ENCODE measurements at places on chromosomes 6 and 20.
A peak's percentile ranks its signal among the peaks of the same experiment; 100 is the strongest.

- DNase-seq = no peak
These were observed 30.2 kb upstream of the SERINC3 start for GRCh38 chr20:44552050-44552449.

- no peak for DNase-seq
These were observed 10.6 kb downstream of the BRPF3 start for GRCh38 chr6:36207155-36207554.

DNA sequence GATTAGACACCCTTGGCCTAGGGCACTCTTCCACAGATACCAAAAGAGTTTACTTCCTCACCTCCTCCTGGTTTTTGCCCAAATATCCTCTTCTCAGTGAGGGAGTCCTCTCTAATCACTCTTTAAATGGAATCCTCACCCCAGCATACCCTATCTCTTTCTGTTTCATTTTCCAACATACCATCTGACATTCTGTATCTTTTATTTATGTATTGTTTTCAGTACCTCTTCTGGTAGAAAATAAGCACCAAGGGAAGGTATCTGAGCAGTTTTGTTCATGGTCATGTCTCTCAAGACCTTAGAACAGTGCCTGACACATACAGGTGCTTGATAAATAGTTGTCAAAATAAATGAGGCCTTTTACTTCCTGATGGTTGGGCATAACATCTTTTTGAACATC is 55.1 kb downstream of the KIAA0408 start:
- DNase-seq = no peak

DNA sequence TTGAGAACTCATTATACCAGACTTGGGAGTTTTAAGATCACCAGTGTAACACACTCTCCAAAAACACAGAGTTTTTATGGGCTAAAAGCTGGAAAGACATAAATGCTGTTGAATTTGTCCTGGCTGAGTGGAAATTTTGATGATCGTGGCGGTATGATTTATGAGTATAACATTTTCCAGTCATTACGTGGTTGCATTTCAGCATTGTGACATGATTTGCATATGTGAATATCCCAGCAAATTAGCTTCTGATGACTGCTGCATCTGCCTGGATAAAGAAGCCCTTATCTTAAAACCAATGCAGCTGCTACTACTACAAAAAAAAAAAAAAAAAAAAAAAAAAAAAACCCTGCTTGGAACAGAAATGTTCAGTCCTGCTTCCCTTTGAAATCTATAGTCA is 850.9 kb downstream of the TFAP2A start:
- no peak for DNase-seq

DNA sequence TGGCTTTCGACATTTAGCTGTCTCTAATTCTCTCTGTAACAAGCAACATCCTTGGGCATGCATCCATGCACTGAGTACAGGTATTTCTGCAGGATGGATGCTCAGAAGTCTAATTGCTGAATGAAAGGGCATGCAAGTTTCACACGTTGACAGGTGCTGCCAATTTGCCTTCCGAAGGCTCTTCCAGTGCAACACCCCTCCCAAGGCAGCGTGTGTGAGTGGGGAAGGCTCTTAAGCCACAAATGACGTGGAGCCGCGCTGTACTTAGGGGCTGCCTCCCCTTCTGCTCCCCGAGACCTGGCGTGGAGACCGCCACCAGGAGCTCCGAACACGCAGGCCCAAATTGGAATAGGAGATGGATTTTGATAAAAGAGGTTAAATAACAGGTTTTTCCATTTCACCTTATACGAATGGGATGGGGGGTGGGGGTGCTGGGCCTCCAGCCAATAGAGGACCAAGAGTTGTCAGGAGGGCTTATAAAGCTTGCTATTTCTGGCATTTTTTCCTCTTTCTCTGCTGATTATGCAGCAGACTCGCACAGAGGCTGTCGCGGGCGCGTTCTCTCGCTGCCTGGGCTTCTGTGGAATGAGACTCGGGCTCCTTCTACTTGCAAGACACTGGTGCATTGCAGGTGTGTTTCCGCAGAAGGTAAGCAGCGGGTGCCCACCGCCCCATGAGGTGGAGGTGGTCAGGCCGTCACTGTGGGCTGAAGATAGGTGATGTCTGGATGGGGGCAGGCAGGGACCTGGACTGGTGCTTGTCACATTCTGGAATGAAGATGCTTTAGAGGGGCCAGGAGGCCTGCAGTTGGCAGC is 30.9 kb downstream of the TOX2 start:
- no peak for DNase-seq

DNA sequence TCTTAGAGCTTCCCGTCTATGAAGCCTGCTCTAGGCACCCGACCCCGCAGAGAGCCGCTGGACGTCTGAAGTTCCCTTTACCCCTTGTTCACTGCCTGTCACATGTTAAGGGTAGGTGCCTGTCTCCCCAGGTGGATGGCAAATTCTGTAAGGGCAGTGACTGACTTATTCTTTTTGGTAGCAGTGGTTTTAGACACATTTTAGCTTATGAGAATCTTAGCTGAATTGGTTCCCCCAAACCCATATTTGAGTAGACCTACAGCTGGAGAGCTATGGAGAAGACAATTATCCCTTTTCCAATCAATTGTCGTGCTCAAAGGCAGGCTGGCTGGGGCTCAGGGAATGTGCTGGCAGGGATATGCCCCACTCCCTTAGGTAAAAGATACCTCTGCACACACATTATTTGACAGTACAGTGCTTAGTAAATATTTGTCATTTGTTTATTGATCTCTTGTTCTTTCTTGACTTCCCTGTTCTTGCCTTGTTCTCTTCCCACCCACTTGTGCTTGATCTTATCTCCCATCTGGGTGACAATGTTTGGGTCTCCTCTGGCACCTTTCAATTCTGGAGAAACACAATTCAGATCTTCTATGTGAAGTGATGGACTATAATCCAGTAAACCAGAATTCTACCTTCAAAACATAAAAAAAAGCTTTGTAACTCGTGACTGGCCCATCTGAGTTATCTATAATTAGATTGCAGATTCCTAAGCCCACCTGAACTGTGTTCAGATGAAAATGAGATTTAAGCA is 114.3 kb upstream of the SLC2A12 start:
- DNase-seq = no peak

GRCh38 chr6:72715119-72715518 is 93.3 kb downstream of the KCNQ5 start:
- DNase-seq = no peak

- DNase-seq = no peak
These were observed 9.6 kb upstream of the BEND3 start for GRCh38 chr6:107124934-107125348.

DNA sequence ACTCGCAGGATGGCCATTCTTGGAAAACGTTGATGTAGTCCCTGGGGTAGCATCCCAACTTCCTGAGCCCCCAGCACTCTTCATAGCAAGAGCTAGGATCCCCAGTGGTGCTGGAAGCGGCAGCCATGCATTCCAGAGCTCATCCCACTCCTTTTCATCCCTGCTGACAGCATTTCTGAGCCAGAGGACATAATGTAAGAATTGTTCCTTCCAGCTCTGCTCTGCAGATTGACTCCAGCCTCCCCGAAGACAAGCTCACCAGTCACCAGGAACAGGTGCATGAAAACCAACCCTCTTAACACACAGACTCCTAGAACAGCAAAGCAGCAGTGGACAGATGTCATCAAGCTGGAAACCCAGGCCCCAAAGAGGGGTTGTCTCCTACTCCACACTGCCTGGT is 3.8 kb downstream of the SLC13A3 start:
- no peak for DNase-seq

GRCh38 chr20:57908704-57909630 is 199.2 kb upstream of the PMEPA1 start:
- no peak for DNase-seq

DNA sequence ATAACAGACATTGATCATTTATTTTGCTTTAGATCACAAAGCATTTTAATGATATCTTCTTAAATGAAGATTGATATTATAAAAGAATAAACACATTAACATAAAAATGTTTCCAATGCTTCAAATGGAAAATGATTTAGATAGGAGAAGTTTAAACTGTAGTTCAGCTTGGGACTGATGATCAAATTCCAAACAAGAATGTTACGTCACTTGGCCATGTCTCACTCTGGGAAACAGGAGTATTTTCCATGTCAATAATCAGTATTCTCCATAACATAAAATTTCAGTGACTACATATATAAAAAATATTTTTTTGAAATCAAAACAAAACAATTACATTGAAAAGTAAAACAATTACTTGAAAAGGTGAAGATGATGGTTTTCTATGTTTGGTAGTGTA is 52.9 kb upstream of the SIM1 start:
- DNase-seq = no peak

- no peak for DNase-seq
These were observed 324.7 kb upstream of the CNR1 start for GRCh38 chr6:88490908-88491264.

DNA sequence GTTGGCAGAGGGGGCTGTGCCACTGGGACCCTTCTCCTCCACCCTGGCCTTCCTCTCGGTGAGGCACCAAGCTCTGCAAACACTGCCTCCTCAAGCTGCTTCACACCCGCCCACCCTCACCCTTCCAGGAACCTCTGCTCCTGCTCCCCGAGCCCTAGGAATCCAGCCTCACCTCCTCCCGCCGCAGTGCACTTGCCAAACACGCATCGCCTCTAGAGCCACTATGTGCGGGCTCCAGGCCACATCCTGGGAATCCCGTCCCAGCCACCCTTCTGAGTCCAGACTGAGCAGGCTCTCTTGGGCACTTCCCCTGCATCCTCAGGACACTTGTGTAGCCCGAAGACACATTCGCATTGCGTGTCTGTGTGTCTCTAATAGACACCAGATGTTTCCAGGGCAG is 18.5 kb downstream of the PSMG4 start:
- DNase-seq = no peak

GRCh38 chr20:13858439-13858838 is 73.6 kb downstream of the NDUFAF5 start:
- DNase-seq = peak; percentile 14

DNA sequence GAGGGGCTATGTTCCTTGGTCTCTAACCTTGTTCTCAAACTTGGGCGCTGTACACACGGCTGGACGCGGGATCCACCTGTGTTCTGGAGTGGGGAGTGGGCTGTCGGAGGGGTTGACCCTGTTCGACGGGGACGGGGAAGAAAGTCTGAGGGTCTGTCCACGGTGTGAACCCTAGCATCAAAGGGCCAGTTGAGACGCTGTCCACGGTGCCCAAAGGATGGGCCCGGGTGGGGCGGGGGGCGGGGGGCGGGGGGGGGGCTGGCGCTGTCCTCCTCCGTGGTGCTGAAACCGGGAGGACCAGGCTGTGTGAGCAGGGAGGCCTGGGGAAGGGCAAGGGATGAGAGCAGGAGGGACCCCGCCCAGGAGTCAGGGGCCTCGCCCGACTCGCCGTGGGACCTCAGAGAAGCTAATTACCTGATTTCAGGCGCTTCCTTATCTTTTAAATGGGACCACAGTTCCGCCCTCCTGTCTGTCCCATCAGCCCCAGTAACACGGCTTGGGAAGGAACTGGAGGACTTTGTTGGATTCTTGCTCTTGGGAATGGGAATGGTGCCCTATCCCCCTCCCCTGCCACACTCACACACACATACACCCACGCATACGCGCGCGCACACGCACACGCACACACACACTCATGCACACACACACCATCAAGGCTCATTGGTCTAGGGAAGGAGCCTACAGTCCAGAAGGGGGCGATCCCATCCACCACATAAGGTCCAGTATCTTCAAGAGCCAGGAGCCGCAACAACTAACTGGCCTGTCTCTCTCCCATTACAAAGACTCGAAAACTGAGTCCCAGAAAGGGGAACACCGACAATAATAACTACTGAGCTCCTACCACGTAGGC is 1.0 kb upstream of the VSTM2L start:
- no peak for DNase-seq

- no peak for DNase-seq
These were observed 29.1 kb downstream of the PLCG1 start for GRCh38 chr20:41166201-41167117.

DNA sequence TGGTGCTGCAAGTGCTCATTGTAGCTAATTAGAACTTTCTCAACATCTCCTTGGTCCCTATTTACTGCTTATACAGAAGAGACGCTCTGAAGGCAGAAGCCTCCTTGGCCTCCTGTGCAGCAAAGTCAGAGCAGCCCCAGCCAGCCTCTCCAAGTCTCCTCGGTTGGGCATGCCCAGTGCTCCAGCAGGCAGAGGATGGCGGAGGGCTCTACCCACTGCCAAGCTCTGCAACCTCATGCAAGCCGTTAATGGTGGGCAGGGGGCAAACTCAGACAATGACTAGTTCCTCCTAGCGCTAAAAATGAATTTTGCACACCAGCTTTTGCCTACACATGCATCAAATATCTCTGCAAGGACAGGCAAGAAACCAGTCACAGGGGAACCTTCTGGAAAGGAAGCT is 27.8 kb downstream of the NOL4L start:
- DNase-seq = no peak

DNA sequence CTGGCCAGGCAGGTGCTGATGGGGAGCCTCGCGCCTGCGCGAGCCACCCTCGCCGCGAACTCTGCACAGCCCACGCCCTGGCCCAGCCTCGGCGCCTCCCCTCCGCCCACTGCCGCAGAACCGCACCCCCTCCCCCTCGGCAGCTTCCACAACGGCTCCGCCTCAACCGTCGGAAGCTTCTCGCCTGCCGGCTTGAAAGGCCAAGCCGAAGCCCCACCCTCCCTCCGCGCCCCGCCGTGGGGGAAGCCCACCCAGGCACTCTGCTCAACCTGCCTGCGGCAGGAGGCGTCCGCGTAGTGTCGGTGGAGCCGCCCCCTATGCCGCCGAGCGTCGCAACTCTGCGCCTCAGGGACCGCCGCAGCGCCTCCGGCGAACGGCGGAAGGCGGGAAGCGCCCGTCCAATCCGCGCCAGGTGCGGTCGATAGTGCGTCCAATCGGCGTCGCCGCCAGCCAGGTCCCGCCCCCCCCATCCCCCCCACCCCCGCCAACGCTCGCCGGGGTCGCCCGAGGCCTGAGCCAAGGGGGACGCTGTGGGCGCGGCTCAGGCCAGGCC is at the start of gene SYCP2:
TSS of gene SYCP2 (minus strand) at position 342 of the 553 bp plus-strand sequence. CDS start 11,224 bp downstream, outside the sequence.
- no peak for DNase-seq

DNA sequence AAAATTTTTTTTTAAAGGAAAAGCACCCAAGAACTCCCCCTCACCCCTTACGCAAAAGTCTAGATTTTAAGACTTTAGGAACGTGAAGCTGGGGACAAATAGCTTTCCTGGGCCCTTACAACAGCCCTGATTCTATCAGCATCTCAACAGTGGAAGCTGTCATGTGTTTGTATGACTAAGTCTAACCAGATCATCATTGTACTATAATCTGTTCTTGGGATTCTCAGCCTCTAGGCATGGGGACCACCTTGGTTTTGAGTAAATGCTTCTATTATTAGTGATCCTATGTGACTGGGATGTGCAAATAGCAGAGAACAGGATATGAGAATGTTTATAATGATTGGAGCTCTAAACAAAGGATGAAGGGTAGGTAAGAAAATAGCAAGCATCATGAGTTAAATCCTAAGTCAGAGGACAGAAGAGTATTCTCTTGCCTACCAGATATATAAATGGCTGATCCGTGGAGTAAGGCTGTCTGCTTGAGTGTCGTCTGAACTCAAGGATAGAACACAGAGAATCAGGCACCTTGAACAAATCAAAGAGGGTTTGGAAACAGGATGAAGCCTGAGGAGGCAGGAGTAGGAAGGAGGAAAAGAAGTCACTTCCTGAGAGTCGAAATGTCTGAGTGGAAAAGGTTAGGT is 105.7 kb upstream of the FAM184A start:
- no peak for DNase-seq

- DNase-seq = no peak
These were observed 1223.6 kb upstream of the GJE1 start for GRCh38 chr6:140909156-140909555.
